ENCODE measurements at places on chromosomes 7 and 10. TPM values are rescaled to one million over a fixed set of nuclear protein-coding genes. Genes with fewer than 3 reads are reported as not detected.

GRCh38 chr7:18770154-18770811 lies 274.7 kb downstream of the HDAC9 start:
- no peak for DNase-seq

DNA sequence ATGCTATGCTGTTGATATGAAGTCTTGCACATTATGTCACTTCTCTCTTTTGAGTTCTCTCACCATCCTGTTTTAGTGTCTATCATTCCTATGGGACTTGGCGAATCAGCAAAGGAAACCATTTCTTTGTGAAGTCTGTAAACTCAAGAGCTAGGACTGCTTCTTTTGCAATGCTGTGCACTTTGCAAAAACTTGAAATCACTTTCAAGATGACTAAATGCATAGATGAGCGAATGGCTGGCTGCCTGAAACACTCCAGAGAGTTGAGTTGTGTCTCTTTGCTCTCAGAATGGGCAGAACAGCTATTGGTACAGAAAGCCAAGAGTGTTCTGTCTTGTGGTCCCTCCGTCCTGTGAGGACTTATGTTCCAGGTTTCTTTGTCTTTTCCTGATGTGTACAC lies 18.3 kb upstream of the ELMO1 start:
- DNase-seq = no peak

DNA sequence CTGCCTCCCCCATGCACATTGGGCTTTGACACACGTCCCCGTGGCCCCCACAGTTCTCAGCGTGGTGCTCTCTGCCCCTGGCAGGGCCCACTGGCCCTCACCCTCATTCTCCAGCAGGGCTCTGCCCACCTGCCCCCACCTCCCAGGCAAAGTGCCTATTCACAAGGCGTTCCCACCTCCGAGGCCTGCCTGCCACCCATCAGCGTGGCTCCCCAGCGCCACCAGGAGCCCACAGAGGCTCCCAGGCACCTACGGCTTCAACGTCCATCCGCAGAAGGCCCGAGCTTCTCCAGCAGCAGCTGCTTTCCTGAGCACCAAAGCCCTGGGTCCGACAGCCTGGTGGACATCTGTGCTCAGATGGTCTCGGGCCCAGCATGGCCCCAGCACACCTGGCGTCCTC lies 211.8 kb upstream of the PPP2R2D start:
- no peak for DNase-seq

GRCh38 chr10:11020548-11020942 lies 2.9 kb downstream of the CELF2 start:
- DNase-seq = no peak

DNA sequence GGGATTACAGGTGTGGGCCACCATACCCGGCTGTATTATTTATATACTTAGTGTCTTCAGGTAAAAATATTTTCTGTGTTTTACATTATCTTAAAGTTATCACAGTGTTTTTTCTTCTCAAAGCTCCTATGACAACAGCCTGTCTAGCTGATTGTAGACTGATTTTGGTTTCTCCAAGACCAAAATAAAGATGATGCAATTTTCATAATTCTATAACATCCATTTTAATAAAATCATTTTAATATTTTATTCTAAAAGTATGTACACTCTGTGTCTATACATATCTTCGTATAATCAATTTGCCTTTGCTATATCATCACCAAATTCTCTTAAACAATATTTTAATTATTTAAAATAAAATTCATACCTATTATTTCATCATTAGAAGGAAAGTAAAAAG lies 108.6 kb downstream of the TRIM24 start:
- DNase-seq = no peak

Gene IQUB
- polyA plus RNA-seq = 5.5 TPM

- no peak for DNase-seq
Measured at GRCh38 chr10:97798958-97799610, 27.3 kb upstream of the SFRP5 start.

DNA sequence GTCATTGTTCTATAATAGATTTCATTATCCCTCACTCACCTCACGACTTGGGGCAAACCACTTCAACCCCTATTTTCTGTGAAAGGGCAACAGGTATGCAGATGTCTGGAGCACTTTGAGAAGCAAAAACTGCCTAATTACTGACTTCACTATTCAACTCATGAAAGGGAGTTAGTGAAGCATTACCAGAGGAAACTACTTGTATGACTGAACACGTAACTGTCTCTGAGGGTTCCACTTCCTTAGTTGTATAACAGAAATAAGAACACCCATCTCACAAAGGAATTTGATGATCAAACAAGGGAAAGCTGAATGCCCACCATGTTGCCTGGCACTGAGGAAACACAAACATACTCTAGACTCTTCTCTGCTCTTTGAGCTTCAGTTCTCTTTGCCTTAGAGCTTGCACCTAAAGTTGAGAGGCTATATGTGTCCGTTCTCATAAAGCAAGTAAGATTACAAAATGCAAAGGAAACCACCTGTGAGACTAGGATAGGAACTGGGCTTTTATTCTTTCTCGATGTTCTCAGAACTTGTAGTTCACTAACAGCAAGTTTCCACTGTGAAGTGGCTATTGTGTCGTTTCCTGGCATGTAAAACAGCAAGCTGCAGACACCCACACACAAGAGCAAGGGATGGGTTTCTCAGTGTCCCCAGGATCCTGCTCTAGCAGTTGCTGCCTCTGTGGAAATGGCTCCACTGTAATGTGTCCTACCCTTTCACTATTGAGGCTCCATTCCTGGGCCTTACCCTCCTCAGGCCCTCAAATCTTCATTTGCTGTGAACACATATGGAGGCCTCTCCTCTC lies 2.6 kb downstream of the TMEM243 start:
- no peak for DNase-seq

Gene CLEC2L
- polyA plus RNA-seq = 0.85 TPM

Gene MRPL43
- 94.7 TPM for polyA plus RNA-seq

Gene CNPY1
- polyA plus RNA-seq = not detected

- DNase-seq = no peak
Measured at GRCh38 chr7:1288996-1289551, 56.4 kb downstream of the UNCX start.

Gene VGF
- 0.08 TPM for polyA plus RNA-seq

Gene TBATA
- polyA plus RNA-seq = not detected

- no peak for DNase-seq
Measured at GRCh38 chr10:74437822-74438221, 286.8 kb downstream of the ADK start.

Gene ASB10
- polyA plus RNA-seq = not detected

DNA sequence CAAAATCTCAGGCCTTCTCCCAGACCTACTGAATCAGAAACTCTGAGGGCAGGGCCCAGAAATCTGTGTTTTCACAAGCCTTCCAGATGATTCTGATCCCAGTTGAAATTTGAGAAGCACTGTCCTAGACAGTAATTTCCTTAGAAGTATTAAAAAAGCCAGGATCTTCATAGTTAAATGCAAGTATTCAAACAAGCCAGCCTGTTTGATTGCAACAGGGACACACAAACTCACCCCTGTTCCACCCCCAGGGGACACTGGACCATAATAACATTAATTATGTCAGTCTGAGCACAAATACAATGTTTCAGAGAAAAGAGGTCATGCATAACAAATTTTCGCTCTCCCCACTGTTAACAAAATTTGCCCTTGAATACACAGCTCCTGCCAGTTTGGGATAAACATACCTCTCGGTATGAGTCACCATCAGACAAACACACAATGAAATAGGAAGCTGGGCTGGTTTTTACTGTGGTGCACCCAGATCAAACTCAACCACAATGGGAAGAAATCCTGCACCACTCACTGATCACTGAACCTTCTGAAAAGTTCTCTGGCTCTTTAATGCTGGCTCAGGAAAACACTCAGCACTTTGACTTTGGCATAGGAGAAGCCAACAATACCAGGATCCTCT lies 34.3 kb downstream of the ABLIM1 start:
- DNase-seq = no peak

DNA sequence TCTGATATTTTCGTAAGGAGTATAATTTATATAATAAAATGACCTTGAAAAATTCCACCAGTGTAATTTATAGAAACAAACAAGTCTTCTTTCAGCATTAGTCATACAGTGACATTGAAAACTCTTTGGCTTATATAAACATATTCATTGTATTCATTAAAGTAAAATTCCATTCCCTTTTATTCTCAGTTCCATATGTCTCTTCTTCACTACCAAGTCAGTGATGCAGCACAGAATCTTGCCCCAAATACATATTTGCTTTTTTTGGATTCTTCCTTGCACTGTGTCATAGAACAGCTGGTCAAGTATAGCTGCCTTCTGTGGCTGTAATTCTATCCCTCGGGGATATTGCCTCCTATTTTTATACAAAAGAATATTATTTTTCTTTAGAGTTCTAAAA lies 884.5 kb upstream of the POT1 start:
- DNase-seq = no peak

DNA sequence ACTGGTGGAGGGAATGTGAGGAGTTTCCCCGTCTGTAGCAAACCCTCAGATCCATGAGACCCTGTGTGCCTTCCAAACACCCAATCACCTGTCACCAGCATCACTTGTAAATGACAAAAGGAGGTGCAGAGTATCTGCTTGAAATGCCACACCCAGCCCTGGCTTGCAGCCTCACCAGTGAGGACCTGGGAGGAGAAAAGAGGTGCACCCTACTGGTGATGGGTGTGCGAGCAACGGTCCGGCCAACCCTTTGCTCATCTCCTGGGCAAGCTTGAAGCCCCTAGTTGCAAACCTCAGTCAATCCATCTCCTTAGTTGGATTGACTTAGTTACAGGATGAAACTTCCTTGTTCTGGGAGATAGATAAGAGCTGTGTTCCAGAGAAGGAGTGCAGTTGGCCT lies 62.4 kb upstream of the WAPL start:
- no peak for DNase-seq

- no peak for DNase-seq
Measured at GRCh38 chr10:96470116-96470743, 43.5 kb downstream of the TLL2 start.

- DNase-seq = no peak
Measured at GRCh38 chr7:1619152-1620079, 49.6 kb upstream of the PSMG3 start.

DNA sequence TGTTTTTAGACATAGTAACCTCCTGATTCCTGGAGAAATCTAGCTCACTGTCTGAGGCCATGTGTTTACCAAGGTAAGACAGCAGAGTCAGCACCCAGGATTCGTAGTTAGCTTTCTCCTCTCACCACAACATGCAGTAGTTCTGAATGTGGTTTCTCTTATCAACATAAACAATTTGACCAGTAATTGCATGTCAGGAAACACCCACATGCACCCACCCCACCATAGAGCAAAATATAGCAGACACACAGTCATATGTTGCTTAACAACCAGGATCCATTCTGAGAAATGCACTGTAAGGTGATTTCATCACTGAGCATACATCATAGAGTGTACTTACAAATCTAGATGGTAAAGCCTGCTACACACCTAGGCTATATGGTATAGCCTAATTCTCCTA lies 1004.0 kb downstream of the ANKRD7 start:
- DNase-seq = no peak

Gene FZD8
- polyA plus RNA-seq = 35.1 TPM
